ENCODE measurements at places on chromosomes 13 and 19. TPM values are rescaled to one million over a fixed set of nuclear protein-coding genes. Genes with fewer than 3 reads are reported as not detected.

The TFDP1 gene
- total RNA-seq, result 40.3 TPM

The FREM2 gene
- total RNA-seq, result 0.09 TPM

The SGCG gene
- 6.9 TPM for total RNA-seq

The GTF2F1 gene
- total RNA-seq, result 32.5 TPM

The LGALS14 gene
- total RNA-seq, result not detected

DNA sequence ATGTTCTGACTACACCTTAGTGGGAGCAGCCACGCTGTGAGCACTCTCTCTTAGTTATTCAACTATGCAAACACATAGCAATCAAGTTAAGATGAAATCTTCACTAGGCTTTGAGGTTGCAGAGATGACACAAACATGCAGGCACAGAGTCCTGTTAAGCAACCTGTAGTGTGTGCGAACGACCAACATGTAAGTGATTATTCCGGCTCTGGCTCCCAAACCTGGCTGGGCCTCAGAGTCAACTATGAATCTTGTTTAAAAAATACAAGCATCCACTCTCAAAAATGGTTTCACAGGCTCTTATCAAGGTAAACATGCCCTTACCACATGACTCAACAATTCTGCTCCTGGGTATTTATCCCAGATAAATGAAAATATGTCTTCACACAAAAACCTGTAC is 91.4 kb downstream of the IRS2 start:
- DNase-seq, result no peak

DNA sequence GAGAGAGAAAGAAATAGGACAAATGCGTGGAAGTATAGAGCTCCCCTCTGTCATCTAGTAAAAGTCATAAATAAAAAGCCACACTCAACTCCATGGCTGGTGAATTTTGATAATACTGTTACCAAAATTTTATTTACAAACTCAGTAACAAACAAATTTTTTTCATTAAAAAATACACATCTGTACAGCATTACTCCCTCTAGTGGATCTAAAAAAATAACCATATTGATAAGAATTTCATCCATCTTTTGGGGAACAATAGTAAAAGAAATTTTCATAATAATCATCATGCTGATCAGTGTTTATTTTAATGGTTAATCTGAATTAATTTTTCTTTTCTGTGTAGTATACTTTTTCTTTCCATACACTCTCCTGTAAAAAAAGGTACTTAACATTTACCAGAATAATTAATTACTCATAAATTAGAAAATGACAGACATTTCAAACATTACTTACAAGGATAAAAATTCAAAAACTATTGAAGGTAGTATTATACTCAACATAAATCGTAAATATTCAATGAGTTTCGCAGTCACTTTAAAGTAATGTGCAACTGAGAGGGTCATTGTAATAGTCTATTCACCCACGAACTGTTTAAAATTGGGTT is 173.5 kb upstream of the LSM14A start:
- DNase-seq, result no peak

DNA sequence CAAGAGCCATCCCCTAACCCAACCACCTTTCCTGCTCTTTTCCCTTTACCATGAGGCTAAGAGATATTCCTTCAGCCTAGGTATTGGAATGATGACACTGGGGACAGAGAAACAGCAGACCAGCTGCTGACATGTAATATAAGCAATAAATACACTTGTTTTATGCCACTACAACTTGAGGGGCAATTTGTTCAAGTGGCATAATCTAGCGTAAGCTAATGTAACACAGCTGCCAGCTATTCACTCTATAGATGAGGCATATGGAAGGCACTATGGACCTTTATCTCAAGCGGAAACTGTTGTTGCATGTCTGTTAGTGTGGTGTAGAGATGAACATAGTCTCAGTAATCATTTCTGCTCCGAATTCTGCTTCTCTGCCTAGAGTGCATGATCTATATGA is 111.1 kb downstream of the STARD13 start:
- no peak for DNase-seq

DNA sequence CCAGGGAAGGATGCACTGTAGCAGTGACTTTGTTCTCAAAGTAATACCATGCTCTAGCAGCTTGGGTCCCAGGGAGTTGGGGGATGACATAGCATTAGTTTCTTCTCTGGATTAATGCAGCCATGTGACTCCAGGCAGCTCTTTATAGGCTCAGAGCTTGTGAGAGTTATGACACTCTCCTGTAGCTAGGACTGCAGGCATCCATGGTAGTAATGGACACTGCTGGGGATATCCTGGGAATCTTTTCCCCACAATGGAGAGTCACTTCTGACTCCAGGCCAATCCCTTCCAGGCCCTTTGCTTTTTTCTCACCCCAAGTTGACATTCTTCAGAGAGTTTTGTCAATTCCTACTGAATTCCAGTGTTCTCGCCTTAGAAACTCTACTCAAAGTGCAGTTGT is 270.9 kb downstream of the COG6 start:
- no peak for DNase-seq

GRCh38 chr13:113665597-113666328 is 1.3 kb upstream of the GRK1 start:
- DNase-seq, result peak; percentile 53

GRCh38 chr13:20161275-20161950 is 561 bp upstream of the GJA3 start:
- no peak for DNase-seq

DNA sequence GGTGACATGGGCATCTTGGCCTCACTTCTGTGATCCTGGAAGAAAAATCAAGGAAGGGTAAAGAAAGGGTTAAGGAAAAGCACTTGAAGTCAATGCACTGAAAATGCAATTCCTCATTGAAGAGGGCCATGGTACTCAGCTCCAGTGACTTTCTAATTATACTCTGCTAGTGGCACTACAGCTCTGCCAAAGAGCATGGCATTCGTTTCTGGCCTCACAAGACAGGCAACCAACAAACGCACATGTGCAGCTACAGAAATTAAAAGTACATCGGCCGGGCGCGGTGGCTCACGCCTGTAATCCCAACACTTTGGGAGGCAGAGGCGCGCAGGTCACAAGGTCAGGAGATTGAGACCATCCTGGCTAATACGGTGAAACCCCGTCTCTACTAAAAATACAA is 21.8 kb downstream of the SACS start:
- DNase-seq, result no peak

- no peak for DNase-seq
These were observed 8.6 kb upstream of the CSNK1G2 start for GRCh38 chr19:1932395-1932794.

DNA sequence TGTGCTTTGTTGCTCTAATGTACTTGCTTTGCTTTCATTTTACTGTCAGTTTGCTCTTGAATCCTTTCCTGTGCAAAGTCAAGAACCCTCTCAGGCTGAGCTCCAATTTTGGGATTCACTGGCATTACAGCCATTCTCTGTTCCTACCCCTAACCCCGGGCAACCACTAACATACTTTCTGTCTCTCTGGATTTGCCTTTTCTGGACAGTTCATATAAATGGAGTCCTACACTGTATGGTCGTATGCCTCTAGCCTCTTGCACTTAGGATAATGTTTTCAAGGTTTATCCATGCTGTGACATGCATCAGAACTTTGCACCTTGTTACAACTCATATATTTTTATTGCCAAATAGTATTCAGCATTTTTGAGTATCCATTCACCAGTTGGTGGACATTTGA is 2.7 kb upstream of the TEX30 start:
- no peak for DNase-seq

DNA sequence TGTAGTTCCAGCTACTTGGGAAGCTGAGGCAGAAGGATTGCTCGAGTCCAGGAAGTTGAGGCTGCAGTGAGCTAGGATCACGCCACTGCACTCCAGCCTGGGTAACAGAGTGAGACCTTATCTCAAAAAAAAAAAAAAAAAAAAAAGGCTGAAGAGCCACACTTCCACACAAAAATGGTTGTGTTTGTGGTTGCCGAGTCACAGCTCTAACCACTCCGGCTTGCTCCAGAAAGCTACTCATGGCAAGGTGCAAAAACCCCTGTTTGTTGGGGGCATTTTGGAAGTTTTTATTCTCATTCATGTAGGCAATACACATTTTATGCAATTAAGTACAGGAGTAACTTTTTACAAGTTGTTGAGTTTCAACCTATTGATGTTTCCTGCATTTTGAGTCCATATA is 93.5 kb downstream of the INSR start:
- no peak for DNase-seq

- DNase-seq, result no peak
These were observed 120.0 kb downstream of the CYSLTR2 start for GRCh38 chr13:48773531-48774275.

All from posterior vena cava (tissue), 2 donors.